Mucosa of gallbladder (tissue), 1 donor: ENCODE measurements at places on chromosomes 6 and 20. TPM values are rescaled to one million over a fixed set of nuclear protein-coding genes. Genes with fewer than 3 reads are reported as not detected.

DNA sequence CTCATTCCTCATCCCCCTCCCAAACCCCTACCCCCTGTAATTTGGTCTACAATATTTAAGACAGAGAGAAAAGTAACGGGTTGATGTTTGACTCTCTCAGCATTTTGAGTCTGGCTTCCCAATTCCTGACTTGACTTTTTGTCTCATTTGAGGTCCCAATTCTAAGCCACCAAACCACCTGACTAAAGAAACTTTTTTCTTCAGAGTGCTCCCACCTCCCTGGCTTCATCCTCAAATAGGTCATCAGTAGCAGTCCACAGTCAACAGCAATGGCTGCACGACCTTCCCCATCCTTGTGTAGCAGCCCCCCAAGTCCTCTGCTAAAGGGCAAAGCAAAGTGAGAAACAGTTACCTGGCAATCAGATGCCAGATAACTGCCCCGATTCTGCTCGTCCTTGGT, 1.8 kb downstream of the PLEKHG1 start:
- no peak for DNase-seq

- no peak for DNase-seq
Observed at GRCh38 chr6:148203970-148204369, 138.7 kb upstream of the SASH1 start.

DNA sequence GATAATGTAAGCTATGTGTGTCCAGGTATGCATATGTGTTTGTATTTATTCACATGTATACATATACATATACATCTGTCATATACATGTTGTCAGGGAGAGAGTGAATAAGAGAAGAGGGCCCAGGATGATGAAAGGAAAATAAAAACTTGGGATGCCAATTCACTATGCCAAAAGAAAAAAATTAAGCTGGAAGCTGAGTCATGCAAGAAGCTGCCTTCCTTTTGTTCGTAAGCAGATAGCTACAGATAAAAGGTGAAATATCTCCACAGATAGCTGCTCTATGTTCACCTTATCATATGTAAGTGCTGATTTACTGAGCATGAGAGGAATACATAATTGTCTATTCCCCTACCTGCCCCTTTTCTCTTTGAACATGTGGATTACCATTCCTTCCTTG, 579.9 kb downstream of the EPM2A start:
- DNase-seq = no peak

GRCh38 chr6:42448927-42449659, 2.6 kb downstream of the TRERF1 start:
- DNase-seq = no peak

GRCh38 chr6:26123675-26123946, 36.4 kb downstream of the HFE start:
- DNase-seq = no peak

Gene FUCA2
- total RNA-seq = 62.7 TPM

DNA sequence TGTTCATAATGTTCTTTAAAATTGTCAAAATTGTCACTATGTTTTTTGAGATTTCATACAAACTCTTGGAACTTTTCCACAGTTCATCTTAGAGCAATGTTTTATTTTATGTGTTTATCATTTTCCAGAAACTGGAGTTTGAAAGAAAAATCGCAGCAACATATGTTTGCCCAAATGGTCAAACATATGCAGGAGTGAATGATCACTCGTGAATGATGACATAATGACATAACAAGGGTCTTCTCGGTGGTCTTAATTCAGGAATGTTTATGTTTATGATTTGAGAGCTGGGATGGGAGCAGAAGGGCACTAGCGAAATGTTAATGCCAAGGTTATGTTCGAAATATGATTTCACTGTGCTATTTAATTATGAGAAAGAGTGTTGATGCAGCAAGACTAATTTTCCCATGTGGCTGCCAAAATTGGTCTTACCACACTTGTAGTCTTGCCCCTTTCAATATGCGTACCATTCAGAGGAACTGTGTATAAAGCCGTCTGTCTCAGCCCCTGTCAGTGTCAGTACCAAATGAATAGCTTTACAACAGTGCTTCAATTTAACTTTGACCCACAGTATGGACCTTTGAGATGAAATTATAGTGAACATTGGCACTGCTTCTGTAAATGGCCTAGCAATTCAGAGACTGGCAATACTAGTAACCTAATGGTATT, 152.3 kb downstream of the CARMIL1 start:
- DNase-seq = no peak
